ENCODE measurements at places on chromosomes 6 and 20. TPM values are rescaled to one million over a fixed set of nuclear protein-coding genes. Genes with fewer than 3 reads are reported as not detected.

The PRSS35 gene
- 4.4 TPM for total RNA-seq

The WFDC10B gene
- not detected for total RNA-seq

The ENPP5 gene
- 0.99 TPM for total RNA-seq

DNA sequence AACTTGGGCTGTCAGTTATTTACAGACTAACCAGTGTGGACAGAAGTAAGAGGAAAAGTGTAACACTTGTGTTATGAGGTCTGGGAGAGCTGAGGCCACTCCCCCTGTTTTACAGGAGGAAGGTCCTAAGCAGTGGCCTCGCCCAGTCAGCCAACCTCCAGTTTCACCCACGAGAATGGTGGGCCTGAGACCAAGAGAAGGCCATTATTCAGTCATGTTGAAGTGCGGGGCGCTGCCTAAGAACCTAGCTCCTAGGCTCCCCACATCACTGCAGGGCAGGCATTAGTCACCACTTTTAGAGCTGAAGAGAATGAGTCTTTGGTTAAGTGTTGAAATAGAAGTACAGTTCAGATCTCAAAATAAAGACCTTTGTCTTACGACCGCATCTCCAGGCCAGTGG, 27.9 kb downstream of the CDYL start:
- DNase-seq = no peak

The TMEM151B gene
- total RNA-seq = 0.10 TPM

GRCh38 chr6:54266400-54266923, 41.8 kb upstream of the TINAG start:
- no peak for DNase-seq

- no peak for DNase-seq
Measured at GRCh38 chr6:131999545-132000146, 48.5 kb upstream of the CCN2 start.

The SLC35D3 gene
- total RNA-seq = 0.10 TPM
